T-helper 22 cell (primary cell): ENCODE measurements at places on chromosomes 5 and 9.

DNA sequence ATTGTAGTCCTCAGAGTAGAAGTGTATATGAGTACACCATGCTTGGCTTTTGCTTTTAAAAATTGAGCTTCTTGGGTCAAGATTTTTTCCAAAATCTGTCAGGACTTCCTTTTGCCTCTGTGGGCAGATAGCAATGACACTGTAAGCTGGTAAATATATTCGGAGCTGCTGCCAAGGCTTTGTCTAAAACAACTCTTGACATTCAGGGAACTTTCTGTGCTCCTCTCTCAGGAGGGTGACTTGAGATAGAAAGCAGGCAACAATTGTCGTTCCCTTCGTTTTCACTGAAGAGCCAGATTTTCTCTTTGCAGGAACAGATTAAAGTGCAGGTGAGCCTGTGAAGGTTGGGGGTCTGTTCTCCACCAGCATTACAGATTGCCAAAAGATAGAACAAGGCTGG lies 230.5 kb downstream of the MAST4 start:
- DNase-seq = no peak

DNA sequence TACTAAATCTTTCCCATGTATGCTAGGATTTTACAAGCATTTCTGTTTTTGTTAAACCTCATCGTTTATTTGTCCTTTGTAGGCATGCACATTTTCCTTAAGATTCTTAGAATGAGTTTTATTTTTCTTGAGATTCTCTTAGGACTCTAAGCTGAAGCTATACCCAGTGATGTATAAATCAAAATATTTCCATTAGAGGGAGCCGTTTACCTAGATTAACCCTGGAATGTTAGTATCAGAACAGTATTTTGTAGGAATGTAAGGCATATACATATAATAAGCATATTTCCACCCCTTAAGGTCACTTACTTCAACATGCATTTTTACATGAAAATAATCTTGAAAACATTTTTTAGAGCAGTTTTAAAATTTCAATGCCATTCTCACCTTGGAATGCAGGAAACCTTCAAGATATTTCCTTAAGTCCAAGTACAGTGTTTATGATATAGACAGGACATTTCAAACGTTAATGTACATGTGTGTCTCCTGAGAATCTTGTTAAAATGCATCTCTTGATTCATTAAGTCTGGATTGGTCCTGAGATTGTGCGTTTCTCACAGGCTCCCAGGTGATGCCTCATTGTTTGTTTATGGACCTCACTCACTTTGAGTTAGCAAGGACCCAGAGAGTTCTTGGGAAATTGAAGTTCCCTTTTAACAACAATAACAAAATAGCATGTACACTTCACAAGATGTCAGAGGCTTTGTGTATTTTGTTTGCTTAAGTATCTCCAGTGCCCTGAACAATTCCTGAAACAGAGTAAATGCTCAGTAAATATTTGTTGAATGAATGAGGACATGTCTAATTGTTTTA lies 34.9 kb upstream of the FCHO2 start:
- DNase-seq = no peak

DNA sequence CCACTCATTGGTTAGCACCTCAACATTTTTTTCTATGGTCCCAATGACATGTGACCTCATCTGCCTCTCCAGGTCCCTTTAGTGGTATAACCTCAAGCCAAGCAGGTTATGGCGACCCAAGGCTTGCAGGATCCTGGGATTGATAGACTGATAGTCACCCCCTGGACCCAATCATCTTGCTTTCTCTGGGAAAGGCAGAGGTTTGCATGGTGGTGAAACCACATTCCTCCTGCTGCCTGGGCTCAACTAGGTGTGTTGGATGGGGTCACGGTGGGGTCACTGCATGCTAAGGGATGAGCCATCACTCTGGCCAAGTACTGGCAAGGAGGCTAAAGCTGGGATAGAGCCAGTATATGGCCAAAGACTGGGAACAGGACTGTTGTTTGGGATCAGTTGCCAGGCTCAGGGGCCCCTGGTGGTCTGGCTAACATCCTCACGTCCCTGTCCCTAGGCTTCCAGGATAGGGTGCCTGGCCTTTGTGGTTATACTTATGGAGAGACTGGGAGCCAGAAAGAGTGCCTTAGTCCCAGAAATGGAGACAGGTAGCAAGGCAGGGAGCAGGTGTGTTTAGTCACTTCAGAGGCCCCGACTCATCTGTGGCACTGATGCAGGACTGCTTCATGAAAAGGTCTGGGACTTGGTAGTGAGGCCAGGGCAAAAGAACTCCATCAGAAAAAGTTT lies 4.6 kb upstream of the SMIM32 start:
- no peak for DNase-seq

GRCh38 chr5:142056816-142057696 lies 44.2 kb upstream of the GNPDA1 start:
- no peak for DNase-seq
